Substantia nigra (tissue), 51 donors: ENCODE measurements at places on chromosomes 3 and 15.

DNA sequence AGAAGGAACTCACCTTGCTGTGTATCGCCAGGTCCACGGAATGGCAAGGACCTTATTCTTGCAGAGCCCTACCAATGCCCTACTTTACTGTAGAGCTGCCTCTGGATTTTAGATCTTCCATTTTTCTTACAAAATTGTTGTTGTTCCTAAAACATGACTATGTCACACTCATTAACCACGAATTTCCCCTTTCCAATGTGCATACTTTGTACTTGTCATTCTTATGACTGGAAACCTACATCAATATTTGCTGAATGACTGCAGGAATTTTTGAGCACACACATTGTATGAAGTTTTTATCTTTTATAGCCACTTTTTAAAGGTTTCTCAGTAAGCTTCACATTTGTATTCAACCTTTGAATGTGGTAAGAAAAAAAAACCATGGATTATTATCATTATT, 35.9 kb upstream of the CMSS1 start:
- DNase-seq = no peak

- DNase-seq = no peak
Observed at GRCh38 chr3:129184396-129184657, 631 bp upstream of the CNBP start.

DNA sequence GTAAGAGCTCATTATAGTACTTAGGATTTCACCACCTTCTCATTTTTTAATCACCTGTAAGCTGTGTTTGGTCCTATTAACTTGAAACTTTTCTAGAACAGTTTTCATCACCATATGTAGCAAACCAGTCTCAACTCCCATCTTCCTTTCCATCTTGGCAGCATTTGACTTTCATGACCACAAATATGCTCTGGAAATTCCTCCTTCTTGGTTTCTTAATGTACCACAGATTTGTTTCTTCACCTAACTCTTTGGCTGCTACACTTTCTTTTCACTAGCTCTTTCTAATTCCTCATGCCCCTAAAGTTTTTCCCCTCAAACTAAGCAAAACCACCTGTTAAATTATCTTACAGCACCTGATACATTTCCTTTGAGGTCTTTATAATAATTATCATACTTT, 13.2 kb upstream of the NMB start:
- no peak for DNase-seq

DNA sequence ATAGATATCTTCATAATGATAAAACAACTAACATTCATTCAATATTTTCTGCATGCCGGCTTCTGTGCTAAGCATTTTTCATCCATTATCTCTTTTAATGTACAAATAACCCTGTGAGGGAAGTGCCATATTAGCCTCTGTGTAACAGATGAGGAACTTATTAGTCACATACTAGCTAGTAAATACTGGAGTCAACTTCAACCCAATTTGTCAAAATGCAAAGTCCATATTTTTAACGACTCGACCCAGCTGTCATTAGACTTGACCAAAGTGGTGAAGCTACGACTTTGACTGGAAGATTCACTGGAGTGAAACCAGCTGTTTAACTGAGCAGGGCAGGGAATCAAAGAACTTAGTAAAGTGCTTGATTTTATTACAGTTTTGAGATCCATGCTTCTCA, 41.6 kb downstream of the PARP15 start:
- no peak for DNase-seq

DNA sequence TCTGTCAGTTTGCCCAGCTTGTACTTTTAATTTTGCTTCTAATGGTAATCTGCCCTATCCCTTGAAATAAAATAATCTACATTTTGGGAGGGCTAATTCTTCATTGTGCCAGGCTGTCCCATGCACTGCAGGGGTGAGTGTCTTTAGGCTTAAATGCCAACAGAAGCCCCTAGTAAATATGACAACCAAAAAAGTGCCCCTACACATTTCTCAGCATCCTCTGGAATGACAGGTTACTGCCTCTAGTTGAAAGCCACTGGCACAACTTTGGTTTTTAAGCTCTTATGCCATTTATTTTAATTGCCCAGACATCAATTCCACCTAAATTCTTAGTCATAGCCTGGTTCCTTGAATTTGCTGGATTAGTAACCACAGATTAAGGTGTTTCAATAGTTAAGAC, 3.4 kb downstream of the EPM2AIP1 start:
- DNase-seq = no peak

GRCh38 chr3:129409541-129409940, 18.9 kb downstream of the EFCAB12 start:
- no peak for DNase-seq

DNA sequence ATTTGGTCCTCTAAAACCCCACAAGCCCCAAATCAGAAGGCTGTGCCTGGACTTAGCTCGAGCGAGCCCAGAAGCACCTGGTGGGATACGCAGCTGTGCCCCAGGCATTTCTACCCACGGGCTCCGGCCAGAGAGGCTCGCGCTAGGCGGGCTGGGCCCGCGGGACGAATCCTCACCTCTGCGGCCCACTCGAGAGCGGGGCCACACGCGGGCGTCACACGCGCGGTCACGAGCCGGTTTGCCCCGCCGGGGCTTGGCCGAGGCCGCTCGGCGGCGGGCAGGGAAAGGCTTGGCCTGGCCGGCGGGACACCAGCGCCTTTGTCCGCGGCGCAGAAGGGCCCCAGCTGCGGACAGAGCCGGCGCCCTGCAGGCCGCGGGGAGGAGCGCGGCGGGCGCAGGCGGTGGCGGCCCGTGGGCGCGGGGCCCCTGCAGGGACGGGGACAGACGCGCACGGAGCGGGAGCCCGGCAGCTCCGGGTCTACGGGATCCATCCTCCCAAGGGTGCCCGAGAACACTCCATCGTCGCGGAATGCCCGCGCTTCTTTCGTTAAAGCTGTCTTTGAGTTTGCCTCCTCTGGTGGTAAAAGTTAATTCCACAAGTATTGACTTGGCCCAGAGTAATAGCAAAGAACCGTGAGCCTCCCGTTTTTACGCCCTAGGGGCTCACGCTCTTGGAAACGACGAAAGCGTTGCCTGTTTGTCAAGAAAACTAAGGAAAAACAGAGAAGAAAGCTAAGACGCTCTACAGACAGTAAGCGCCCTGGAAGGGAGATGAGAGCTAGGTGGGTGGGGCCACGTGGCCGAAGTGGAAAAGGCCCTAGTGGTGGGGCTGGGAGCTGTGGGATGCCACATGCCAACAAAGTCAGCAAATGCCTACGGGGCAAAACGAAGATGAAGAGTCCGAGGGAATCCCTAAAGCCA, 26.4 kb downstream of the TYRO3 start:
- DNase-seq = peak; percentile 45

GRCh38 chr3:172803489-172803888, 53.0 kb downstream of the ECT2 start:
- no peak for DNase-seq

DNA sequence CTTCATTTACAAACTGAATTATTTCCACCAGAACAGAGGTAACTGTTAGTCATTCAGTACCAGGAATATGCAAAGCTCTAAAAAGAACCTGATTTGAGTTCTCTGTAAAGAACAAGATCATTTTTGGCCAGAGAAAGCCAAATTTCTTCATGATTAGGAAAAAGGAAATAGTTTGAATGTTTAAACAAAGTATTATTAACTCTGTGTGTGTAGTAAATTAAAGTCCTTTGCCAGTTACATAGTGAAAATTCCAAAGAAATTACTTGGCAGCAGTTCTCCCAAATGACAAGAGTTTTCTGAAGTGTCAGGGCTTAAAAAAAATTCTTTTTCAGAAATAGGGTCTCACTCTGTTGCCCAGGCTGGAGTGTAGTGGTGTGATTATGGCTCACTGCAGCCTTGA, 24.5 kb downstream of the QTRT2 start:
- DNase-seq = no peak

GRCh38 chr3:136958939-136959338, 1.2 kb downstream of the IL20RB start:
- DNase-seq = no peak

- no peak for DNase-seq
Observed at GRCh38 chr15:38761681-38762080, 197.1 kb upstream of the RASGRP1 start.

GRCh38 chr3:80677796-80678195, 910.0 kb upstream of the ROBO1 start:
- DNase-seq = no peak

DNA sequence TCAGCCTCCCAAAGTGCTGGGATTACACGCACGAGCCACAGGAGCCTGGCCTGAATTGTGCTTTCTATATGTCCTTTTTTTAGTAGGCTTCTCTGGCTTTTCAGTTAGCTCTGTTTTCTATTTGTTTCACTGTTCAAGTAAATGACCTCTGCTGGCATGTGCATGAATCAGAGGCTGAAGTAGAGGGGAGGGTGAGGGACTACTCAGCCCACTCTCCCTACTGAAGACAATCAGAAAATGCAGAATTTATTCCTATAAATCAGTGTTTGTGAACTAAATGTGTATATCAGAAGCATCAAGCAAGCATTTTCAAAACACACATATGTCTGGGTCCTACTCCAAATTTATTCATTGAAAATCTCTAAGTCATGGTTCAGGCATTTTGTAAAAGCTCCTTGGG, 45.0 kb downstream of the ZMAT3 start:
- no peak for DNase-seq

DNA sequence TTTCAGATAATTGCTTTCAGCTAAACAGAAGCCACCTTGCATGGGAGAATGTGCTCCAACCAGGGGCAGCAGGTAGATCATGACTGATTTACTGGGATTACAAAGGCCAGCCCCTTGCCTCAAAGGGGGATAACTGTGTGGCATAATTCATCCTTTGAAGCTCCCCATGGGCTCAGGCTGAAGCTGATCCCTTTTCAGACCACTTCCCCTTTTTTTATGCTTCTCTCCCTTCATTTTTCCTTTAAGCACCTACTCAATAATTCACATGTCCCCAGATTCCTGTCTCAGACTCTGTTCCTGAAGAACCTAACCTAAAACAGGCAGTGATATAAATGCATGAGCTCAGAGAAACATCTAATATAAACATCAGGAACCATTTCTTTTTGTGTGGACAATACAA, 8.2 kb upstream of the MYRIP start:
- no peak for DNase-seq

GRCh38 chr15:44647036-44647435, 16.4 kb downstream of the SPG11 start:
- no peak for DNase-seq

GRCh38 chr3:142889212-142890014, 530 bp upstream of the PCOLCE2 start:
- DNase-seq = no peak

GRCh38 chr3:131705558-131706051, 202.8 kb upstream of the MRPL3 start:
- no peak for DNase-seq

- DNase-seq = no peak
Observed at GRCh38 chr3:34364335-34364734, 565.9 kb downstream of the PDCD6IP start.

DNA sequence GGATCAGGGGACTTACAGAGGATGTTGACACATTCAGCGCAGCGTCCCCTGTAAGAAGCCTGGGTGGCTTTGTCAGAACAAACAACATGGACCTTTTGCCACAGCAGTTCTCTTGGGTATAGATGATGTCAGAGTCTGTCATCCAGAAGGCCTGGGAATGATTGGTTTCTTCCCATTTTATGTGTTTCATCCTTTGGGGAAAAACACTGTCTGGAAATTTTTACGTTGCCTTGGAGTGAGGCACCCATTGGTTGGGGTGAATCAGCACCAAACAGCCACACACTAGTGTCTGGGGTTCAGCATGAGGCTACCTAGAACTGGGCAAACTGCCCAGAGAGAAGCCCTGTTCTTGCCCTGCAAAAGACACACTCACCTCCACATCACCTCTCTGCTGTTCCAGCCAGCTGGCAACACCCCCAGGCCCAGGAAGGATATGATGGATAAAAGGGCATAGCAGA, 123.0 kb downstream of the FAM43A start:
- no peak for DNase-seq
